Thoracic aorta (tissue), 2 donors: ENCODE measurements at places on chromosomes 11 and 22. TPM values are rescaled to one million over a fixed set of nuclear protein-coding genes. Genes with fewer than 3 reads are reported as not detected.

DNA sequence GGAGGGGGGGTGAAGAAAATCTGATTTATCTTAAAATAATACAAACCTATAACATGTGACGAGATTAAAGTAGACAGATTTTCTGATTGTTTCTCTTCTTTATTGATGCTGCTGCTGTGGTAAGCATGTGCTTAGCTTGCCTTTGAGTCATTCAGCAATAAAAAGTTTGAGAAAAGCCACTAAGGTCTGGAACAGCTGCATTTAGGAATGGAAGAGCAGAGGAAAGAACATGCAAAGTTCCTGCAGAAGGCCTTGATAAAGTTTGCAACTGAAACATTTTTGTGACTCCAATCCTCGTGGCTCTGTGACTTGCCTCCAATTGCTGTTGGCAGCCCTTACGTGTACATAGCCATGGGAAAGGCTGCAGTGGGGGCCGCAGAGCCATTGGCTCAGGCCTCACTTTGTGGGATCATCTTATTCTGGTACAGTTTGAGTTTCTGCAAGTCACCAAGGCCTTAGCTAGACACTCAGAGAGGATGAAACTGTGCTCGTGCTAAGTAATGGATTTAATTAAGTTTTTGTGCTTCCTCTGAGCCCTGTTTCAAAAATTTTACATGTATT lies 370.2 kb downstream of the AASDHPPT start:
- H3K27me3 ChIP-seq = no peaks in the 10 kb centered on the region
- H3K27ac ChIP-seq = no peak overlapping the region
- H3K36me3 ChIP-seq = no peaks in the 10 kb centered on the region
- H3K4me3 ChIP-seq = no peak overlapping the region
- H3K4me1 ChIP-seq = no peaks in the 10 kb centered on the region
- no peak for DNase-seq

DNA sequence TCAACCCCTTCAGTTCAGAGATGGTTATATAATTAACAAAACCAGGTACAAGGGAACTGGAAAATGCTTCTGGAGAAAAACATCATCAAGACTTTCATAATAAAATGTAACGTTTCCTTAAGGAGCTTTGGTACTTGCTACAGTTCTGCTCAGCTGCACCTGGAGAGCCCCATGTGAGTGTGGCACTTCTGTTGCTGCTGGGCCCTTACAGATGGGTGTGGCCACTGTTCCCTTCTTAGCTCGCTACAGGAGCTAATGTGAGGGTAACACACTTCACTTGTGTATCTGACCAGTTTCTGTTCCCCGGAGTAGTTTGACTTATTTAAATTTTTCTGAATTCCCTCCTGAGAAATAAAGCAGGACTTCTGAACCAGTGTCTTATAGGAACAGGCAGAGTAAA lies 4.0 kb downstream of the POU2AF3 start:
- no peaks in the 10 kb centered on the region for H3K27me3 ChIP-seq
- no peak overlapping the region for H3K27ac ChIP-seq
- peaks cover 27% of the 10 kb centered on the region for H3K4me1 ChIP-seq
- no peak for DNase-seq

DNA sequence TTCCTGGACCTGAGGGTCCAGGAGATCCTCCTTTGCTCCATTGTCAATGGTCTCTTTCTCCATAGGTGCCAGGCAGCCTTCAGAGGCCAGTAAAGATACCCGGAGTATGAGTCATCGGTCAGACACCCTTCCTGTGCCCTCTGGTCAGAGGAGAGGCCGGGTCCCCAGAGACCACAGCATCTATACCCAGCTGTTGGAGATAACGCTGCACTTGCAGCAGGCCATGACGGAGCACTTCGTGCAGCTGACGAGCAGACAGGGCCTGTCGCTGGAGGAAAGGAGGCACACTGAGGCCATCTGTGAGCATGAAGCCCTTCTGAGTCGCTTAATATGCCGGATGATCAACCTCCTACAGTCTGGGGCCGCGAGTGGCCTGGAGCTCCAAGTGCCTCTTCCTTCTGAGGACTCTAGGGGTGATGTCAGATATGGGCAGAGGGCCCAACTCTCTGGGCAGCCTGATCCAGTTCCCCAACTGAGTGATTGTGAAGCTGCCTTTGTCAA lies at the start of gene ACCSL:
Gene ACCSL, plus strand, starts transcription at position 51 of the 501 bp plus-strand sequence. Its CDS starts 56 bp downstream, at position 107.
- H3K27ac ChIP-seq = no peak within 1 kb of the TSS
- no peak for DNase-seq
- no peaks in the 10 kb centered on the region for H3K27me3 ChIP-seq
- H3K4me3 ChIP-seq = no peak within 1 kb of the TSS

DNA sequence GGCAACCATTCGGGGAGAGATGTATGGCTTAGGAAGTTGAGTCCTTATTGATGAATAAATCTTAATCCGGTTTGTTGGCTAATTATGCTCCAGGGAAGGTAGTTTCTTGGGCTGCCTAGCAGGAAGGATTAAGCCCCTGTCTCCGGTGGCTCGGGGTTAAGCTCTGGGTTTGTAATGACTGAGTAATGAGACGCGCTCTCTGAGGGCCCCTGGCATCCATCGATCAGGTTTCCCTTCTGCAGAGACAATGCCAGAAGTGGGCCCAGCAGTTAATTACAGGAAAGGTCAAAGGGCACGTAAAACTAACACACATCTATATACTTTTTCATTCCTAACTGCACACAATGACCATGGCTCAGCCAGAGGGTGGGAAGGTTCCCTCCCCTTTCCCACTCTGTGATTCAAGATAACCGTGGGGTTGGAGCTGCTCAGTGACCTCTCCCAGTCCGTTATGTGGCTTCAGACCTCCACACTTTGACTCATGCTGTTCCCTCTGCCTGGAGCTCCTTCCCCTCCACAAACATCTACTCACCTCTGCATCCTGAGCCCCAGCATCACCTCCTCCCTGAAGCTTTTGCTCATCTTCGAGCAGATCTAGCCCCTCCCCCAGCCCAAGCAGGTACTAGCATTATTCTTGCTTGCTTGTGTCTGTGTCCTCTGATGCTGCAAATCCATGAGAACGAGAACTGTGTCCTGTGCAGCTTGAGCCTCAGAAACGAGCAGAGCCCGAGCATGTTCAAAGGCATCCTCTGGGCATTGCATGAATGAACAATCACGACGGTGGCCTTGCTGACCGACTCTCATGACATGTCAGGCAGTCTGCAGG lies 16.6 kb downstream of the SCUBE1 start:
- no peaks in the 10 kb centered on the region for H3K4me1 ChIP-seq
- no peak overlapping the region for H3K27ac ChIP-seq
- no peaks in the 10 kb centered on the region for H3K36me3 ChIP-seq
- H3K4me3 ChIP-seq = no peak overlapping the region

GRCh38 chr22:24153959-24154358 lies 27.3 kb upstream of the SUSD2 start:
- no peaks in the 10 kb centered on the region for H3K27me3 ChIP-seq
- no peak overlapping the region for H3K4me3 ChIP-seq
- H3K27ac ChIP-seq = no peak overlapping the region
- no peak for DNase-seq

GRCh38 chr22:20254975-20255946 lies 12.9 kb downstream of the RTN4R start:
- no peaks in the 10 kb centered on the region for H3K27me3 ChIP-seq
- DNase-seq = no peak
- H3K4me3 ChIP-seq = no peak overlapping the region
- no peaks in the 10 kb centered on the region for H3K36me3 ChIP-seq

DNA sequence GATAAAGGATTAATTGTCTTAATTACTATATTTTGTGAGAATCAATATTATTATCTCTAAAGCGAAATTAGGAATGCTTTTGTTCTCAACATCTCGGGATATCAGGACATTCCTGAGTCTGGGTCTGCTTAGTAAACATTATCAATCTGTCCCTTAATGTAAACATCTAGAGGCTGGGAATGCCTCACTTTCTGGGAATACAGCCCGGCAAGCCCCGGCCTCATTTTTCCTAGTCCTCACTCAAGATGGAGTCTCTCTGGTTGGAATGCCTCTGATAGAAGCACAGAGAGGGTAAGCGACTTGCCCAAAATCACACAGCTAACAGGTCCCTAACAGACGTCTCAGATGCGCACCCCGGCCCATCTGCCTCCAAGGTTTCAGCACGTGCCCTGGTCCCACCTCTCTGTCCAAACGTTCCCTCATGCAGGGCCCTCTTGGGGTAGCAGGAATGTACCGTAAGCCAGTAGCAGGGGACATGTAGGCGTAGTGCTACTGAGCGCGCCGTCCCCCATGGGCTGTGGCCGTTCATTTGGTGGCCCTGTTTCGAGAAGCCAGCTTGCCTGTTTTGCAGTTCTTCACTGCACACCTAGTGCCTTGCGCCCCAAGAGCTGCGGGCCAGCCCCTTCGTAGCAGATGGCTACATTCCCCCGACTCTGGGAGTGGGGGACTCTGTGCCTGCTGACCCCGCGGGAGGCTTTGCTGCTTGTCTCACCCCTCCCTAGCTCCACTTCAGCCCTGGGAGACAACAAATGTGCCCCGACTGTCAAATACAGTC lies 62.2 kb upstream of the FADD start:
- H3K4me3 ChIP-seq = no peak overlapping the region
- H3K27me3 ChIP-seq = no peaks in the 10 kb centered on the region

GRCh38 chr11:120561286-120561685 lies 49.7 kb downstream of the GRIK4 start:
- DNase-seq = no peak
- H3K4me1 ChIP-seq = peaks cover 10% of the 10 kb centered on the region
- H3K36me3 ChIP-seq = no peaks in the 10 kb centered on the region

DNA sequence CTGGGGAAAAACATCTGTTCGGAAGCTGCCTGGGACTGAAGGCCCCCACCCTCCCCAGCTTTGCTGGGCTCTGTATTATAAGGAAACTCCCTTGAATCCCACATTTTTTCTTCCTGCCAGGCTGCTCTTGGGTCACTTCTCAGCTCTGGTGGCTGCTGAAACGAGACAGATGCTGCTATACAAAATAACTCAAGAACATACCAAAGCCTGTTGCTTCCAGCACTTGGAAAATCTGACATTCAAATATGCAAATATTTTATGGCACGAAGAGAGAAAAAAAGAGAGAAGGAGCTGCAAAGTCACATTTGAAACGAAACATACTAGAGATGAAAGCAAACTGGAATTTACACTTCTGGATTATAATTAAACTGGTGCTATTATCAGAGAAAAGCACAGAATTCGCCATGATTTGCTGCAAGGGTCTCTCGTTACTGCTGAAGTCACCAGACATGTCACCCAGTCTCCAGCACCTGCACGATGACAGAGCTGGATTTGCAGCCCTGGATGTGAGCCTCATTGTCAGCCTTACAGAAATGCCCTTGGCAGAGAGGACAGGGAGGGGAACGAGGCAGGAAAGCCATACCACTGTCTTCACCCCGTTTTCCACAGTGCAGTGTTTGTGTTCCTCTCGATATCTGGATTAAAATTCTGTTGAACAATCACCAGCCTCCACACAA lies 47.9 kb upstream of the IGSF9B start:
- H3K4me3 ChIP-seq = no peak overlapping the region
- H3K27me3 ChIP-seq = no peaks in the 10 kb centered on the region
- H3K27ac ChIP-seq = no peak overlapping the region

GRCh38 chr11:35154952-35155351 lies 16.0 kb downstream of the CD44 start:
- H3K27me3 ChIP-seq = no peaks in the 10 kb centered on the region
- no peak overlapping the region for H3K4me3 ChIP-seq
- peaks cover 84% of the 10 kb centered on the region for H3K4me1 ChIP-seq

DNA sequence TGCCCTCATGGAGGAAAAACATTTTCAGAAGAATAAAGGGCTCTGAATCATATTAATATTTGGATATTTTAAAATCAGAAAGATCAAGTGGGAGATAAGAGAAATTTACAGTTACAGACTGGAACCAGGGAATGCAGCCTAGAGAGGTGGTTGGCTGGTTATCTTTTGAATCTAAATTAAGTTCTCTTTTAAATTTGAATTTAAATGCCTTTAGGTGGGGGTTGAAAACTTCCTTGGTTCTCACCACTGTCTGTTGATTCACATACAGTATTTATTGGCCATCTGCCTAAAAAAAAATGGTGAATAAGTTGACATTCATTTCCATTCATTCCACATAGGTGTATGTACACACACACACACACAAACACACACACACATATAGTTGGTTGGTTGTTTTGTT lies 35.7 kb upstream of the PTPRJ start:
- no peak overlapping the region for H3K27ac ChIP-seq
- H3K4me3 ChIP-seq = no peak overlapping the region
- no peak for DNase-seq

DNA sequence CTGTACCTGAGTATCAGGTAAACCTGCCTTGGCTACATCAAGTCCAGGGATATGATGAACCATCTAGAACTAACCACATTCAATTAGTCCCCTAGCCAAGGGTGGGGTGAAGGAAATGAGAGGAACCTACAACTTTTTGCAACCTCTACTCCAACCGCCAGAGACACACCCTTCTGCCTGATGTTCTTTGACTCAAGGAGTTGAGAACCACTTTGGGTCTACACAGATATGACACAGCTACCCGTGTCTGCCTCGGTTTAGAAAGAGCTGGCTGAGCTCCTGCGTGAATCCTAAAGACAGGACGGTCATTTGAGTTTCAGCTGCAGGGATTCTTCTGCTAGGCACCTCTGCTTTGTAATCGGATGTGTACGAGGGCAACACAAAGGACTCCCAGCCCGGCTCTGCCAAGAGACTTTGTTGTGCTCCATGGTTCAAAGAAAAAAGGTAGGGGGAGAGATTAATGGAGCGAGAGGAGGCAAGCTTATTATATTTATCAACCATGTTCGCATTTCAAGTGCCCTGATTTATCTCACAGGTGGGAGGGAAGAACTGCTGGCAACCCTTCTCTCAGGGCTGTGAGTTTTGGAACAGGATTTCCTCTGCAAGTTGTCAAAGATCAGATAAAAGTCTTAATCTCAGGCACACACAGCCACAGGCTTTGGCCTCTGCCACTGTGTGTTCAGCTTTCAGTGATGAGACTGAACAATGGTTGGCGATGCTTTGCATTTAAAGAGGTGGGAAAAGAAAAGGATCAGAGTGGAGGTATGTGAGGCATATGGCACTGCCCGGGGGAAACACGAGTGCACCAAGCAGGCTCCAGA lies 35.1 kb downstream of the FLI1 start:
- H3K4me3 ChIP-seq = no peak overlapping the region
- H3K27ac ChIP-seq = no peak overlapping the region
- no peaks in the 10 kb centered on the region for H3K27me3 ChIP-seq
- H3K36me3 ChIP-seq = no peaks in the 10 kb centered on the region
- H3K4me1 ChIP-seq = peaks cover 14% of the 10 kb centered on the region

GRCh38 chr22:38310518-38311322 lies 6.5 kb downstream of the CSNK1E start:
- H3K27ac ChIP-seq = peak overlapping the region; percentile 88
- DNase-seq = no peak
- peaks cover 90% of the 10 kb centered on the region for H3K4me1 ChIP-seq
- H3K27me3 ChIP-seq = no peaks in the 10 kb centered on the region

AGBL2 gene
- 0.95 TPM for total RNA-seq

DDTL gene
- 5.4 TPM for total RNA-seq

HSPA8 gene
- total RNA-seq = 728 TPM

OR8D4 gene
- not detected for total RNA-seq

OR52I2 gene
- total RNA-seq = not detected

CARNS1 gene
- total RNA-seq = 10.8 TPM
